NCI-H748 treated with DMSO at 0.1 percent for 48 hours (cell line): ENCODE measurements at places on chromosomes 6 and 20.

DNA sequence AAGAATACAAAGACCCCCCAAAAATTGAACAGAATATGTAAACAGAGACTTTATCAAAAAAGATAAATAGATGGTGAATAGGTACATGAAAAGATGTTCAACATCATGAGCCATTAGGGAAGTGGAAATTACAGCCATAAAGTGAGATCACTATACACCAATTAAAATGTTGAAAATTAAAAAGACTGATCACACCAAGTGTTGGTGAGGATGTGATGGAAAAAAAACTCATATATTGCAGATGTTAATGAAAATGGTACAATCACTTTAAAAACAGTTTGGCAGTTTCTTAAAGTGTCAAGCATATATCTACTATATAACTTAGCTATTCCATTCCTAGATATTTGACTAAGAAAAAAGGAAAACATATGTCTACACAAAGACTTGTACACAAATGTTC, 280.5 kb downstream of the DHX35 start:
- no peak for DNase-seq

DNA sequence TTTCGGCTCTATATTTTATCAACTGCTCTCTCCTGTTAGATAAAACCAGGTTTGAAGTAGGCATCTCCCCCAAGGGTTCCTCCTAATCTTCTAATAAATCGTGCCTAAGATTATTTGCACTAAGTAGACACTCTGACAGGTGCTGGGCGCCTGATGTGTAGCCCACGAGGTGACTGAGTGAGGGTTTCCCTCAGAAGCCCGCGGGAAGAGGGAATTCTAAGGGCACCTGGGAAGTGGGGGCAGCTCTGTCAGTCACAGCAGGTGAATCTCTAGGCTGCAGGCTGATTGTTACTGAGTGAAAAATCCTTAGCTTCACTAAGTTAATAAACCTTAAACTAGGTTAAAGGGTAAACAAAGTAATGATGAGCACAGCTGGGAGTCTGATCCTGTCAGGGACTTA, 68.2 kb downstream of the PXDC1 start:
- no peak for DNase-seq

GRCh38 chr6:17688481-17688880, 18.2 kb downstream of the NUP153 start:
- DNase-seq, result no peak

DNA sequence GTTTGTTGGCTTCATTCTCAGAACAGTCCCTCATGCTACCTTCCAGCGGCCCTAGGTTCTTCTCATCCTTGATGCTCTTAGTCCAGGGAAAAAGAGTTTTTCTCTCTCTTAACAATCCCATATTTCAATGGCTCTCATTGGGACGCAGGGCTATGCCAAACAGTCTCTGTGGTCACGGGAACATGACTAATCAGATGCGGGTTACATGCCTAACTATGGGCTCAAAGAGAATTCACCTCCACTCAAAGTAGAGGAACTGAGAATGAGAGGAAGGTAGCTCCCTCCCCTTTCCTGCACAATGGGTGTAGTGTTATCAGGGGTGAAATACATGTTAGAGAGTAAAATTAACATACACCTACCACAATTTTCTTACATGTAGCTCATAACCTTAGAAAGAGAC, 18.1 kb upstream of the ATRN start:
- no peak for DNase-seq

GRCh38 chr20:38853759-38854158, 48.3 kb downstream of the PPP1R16B start:
- no peak for DNase-seq

GRCh38 chr20:40960521-40960956, 68.1 kb upstream of the TOP1 start:
- no peak for DNase-seq

- no peak for DNase-seq
Observed at GRCh38 chr6:154197196-154197860, 158.3 kb downstream of the OPRM1 start.

- DNase-seq, result no peak
Observed at GRCh38 chr20:25283221-25283951, 35.5 kb downstream of the PYGB start.

GRCh38 chr6:145451029-145451428, 284.3 kb downstream of the EPM2A start:
- no peak for DNase-seq

DNA sequence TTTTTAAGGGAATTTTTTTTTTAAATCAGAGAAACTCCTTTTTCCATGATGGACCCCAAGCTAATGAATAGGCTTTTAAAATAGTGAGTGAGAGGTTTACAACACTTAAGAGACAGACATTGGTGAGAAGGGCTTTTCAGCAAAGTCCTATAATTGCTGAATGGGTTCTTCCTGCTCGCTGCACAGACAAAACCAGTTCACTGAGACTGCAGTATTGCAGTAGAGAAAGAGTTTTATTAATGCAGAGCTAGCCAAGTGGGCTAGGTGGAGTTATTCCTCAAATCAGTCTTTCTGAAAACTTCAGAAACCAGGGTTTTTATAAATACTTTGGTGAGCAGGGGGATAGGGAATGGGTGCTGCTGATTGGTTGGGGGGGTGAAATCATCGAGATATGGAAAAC, 3.2 kb upstream of the SLC2A10 start:
- DNase-seq, result no peak

DNA sequence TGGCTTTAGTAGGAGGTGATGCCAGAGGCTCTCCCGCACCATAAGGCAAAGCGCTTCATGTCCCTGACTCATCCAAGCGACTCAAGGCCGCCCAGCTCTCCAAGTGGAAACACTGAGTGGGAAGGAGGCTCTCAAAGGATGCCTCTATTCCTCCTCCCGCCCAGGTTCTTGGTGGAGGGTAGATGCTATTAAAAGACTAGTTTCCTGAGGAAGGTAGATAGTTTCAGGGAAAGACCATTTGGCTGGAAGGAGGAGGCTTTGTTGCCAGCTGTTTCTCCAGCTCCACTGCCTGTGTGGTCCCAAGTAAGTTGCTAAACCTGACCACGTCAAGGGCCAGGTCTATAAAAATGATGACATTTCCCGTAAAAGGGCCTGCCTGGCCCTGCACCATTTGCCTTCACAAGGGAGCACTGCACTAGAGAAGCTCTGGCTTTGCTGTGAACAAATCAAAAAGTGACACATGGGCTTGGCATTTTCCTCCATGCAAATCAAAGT, 48.2 kb downstream of the GMDS start:
- DNase-seq, result no peak

DNA sequence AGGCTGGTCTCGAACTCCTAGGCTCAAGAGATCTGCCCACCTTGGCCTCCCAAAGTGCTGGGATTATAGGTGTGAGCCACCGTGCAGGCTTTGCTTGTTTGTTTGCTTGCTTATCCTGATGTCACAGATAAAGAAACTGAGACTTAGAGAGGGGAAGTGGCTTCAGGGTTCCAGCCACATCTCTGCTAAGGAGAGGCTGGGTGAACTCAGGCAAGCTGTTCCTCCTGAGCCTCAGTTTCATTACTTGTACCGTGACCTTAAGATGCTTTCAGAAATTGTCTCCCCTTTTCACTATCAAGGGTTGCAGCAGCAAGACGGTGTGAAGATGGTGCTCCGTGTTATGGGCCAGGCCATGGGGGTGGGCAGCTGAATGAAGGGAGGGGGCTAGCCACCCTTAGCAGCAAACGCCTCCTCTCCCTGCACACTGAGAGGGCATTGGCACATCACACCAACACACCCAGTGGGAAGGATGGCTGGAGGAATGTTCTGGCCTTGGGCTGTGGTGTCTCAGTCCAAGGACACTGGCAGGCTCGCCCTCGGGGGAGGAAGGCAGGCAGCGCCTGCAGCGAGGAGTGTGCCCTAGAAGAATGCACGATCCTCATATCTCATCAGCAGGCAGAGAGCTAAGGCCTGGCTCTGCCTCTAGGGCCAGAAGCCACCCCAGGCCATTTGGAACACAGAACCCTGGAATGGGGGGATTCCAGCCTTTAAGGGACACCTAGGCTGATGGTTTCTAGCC, 48.2 kb upstream of the TLDC2 start:
- DNase-seq, result no peak

DNA sequence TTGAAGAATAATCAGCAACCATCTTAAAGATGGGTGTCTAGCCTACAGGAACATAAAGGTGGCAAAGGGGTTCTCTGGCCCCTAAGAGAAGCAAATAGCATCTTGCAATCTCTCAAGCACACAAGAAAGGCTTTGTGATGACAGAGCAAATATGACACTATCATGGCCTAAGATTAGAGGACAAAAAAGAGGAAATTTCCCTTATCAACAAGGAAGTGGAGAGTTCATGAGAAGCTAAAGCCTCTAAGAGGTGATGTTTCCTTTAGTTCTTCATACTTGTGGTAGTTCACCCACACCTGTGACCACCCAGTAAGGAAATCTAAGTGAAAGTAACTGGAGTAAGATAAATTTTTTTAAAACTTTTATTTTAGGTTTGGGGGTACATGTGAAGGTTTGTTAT, 88.4 kb downstream of the OLIG3 start:
- no peak for DNase-seq

GRCh38 chr6:150979826-150980350, 114.4 kb downstream of the MTHFD1L start:
- no peak for DNase-seq

GRCh38 chr6:133542056-133542821, 301.1 kb downstream of the EYA4 start:
- DNase-seq, result no peak

DNA sequence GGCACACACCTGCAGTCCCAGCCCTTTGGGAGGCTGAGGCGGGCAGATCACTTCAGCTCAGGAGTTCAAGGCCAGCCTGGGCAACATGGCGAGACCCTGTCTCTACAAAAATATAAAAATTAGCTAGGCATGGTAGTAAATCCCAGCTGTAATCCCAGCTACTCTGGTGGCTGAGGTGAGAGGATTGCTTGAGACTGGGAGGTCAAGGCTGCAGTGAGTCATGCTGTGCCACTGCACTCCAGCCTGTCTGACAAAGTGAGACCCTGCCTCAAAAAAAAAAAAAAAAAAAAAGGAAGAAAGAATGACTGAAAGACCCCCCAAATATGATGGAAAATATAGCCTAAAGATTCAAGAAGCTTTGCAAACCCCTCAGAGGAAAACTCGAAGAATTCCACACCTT, 26.8 kb downstream of the METTL24 start:
- no peak for DNase-seq

DNA sequence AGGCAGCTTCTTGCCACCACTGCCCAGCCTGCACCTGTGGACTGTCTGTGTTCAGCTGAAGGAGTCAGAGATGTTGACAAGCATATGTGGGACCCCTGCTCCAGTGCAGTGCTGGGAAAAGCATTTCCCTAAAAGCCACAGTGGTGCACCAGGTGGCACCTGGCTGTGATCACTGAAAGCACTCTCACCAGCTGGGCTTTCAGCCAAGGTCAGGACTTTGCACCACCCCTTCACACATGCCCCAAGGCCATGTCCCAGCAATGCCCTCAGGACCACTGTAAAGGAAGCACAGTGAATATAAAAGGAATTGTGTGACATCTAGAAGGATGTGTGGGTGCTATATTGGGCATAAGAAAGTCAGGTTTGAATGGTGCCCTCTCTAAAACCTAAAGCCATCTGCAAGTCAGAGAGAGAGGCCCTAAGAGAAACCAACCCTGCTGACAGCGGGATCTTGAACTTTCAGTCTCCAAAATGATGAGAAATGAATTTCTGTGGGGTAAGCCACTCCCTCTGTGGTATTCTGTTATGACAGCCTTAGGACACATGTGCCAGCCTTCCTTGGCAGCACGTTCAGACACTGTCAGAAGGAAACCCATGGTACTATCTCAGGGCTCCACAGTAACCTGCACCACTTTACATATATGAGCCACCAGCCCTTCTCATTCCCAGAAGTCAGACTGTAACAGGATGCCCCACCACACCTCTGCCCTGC, 30.7 kb downstream of the CBLN4 start:
- DNase-seq, result no peak

DNA sequence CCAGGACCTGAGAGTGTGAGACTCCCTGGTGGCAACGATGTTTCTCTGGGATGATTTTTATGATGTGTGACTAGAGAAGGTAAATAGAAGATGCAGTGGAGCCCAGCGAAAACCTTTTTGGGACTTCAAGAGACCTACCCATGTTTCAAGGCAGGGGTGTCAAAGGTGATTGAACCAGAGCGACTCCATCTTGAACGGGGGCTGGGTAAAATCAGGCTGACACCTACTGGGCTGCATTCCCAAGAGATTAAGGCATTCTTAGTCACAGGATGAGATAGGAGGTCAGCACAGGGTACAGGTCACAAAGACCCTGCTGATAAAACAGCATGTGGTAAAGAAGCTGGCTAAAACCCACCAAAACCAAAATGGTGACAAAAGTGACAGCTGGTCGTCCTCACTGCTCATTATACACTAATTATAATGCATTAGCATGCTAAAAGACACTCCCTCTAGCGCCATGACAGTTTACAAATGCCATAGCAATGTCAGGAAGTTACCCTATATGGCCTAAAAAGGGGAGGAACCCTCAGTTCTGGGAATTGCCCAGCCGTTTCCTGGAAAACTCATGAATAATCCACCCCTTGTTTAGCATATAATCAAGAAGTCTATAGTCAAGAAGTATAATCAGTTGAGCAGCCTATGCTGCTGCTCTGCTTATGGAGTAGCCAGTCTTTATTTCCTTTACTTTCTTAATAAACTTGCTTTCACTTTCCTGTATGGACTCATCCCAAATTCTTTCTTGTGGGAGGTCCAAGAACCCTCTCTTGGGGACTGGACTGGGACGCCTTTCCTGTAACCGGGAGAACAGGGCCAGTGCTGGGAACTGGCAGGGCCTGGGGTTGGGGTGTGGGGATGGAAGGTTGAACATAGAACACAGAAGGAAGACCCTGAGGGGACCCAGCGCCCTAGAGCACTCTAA, 526.4 kb downstream of the QKI start:
- DNase-seq, result no peak

DNA sequence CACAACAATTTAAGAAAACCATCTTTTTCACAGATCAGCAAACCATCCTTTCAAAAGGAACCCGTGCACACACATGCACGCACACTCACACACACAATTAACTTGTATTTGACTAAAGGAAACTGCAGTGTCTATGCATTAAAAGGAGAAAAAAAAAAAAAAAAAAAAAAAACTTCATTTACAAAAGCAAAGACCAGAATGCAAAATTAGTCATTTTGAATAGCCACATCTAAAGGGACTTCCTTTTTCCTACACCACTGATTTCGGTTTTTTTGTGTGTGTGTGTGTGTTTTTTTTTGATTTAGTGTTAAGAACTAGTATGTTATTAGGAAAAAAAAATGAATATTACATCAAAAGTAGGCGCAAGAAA, 6.3 kb downstream of the ZMYND8 start:
- no peak for DNase-seq

- no peak for DNase-seq
Observed at GRCh38 chr6:168015482-168016175, 18.2 kb downstream of the KIF25 start.

- no peak for DNase-seq
Observed at GRCh38 chr20:59670786-59671492, 66.6 kb downstream of the PHACTR3 start.

GRCh38 chr6:119243037-119243436, 106.5 kb downstream of the MAN1A1 start:
- DNase-seq, result no peak

- no peak for DNase-seq
Observed at GRCh38 chr6:3386374-3386857, 70.4 kb downstream of the SLC22A23 start.

DNA sequence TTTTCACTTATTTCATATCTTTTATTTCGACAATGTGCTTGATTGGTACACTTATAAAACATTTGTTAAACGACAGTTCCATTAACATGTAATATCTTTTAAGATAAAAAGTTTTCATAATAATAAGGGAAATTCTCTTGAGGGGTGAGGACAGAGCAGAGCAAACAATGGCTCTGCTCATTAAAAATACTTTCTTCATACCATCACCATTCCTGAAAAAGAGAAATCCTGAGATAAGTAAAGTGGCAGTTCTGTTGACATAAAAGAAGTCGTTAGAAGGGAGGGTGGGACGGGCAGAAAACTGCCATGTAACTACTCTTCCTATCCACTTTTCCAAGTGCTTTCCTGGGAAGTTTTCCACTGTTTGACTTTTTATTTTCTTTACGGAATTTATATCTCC, 193.6 kb upstream of the CEP162 start:
- DNase-seq, result no peak
